ENCODE measurements at places on chromosomes 6 and 20. TPM values are rescaled to one million over a fixed set of nuclear protein-coding genes. Genes with fewer than 3 reads are reported as not detected.

Gene SRMS
- total RNA-seq = 0.17 TPM

DNA sequence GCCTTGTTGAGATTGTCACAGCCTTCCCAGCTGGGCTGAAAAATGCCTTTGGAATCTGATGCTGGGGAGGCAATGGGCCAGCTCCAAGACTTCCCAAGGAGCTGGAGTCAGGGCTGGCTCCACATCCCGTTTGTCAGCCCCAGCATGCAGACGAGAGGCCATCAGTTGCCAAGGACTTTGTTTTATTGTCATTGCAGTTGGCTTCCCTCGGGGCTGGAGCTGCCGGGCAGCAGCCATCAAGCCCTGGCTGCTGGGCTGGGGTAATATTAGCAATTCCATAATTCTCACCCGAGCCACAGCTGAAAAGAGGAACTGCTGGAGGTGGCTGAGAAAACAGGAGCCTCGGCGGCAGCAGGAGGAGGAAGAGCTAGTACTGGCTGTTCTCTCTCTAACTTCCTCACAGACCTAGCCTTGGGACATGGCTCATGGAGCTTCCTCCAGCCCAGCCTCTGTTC is 182.5 kb downstream of the CDC5L start:
- no peak for DNase-seq

Gene HLA-DPA1
- 665 TPM for total RNA-seq

Gene BCAS1
- 1.0 TPM for total RNA-seq

Gene TAF8
- total RNA-seq = 62.1 TPM

GRCh38 chr20:11989018-11989771 is 71.5 kb downstream of the BTBD3 start:
- DNase-seq = no peak

Gene ACAT2
- 32.6 TPM for total RNA-seq

- DNase-seq = no peak
These were observed 201.8 kb downstream of the TTLL2 start for GRCh38 chr6:167526465-167527368.

- no peak for DNase-seq
These were observed at the start of gene C6orf118 for GRCh38 chr6:165308926-165309731. TSS of gene C6orf118 (minus strand) at chr6:165309605. CDS start at chr6:165309586, 19 bp downstream.

GRCh38 chr6:124297507-124297906 is 493.8 kb downstream of the NKAIN2 start:
- DNase-seq = no peak

Gene SLX4IP
- total RNA-seq = 8.1 TPM

GRCh38 chr6:18634912-18635311 is 247.8 kb downstream of the RNF144B start:
- no peak for DNase-seq

Gene CYB5R4
- total RNA-seq = 39.6 TPM

DNA sequence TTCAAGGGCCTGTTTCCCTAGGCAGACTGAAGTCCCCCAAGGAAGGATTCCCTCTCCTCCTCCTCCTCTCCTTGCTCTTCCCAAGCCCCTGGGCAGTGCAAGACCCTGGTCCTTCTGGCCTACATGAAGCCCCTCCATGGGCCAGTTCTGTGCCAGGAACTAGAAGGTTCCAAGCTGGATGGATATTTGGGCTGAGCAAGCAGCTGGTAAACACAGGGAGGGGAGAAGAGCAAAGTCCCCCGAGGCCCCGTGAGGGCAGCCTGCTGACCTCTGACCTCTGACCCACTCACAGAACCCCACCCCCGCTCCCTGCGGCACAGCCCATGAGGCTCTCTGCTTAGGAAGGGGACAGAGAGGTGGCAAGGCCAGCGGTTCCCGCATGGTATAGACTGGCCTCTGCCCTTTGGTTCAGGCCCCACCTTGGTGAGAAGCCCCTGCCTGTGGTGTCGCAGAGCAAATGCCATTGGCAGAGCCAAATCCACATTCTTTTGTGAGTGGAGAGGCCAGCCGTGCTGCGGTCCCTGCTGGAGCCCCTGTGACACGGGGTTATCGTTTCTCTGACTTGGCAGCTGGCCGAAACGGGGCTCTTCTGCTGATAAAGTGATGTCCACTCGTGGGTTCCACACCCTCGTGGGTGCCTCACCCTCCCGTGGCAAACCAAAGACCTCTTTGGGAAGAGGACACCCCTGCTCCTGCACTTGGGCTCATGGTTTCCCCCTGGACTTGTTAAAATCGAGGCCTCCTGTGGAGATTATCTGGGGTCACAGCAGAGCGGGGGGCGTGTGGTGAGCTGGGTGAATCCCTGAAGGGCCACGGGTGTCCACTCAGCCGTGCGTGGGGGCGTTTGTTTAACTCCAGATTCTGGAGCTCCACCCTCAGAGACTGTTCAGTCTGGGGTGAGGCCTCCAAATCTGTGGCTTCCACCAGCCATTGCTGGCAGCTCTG is 2.1 kb upstream of the CHRNA4 start:
- DNase-seq = no peak

Gene CST4
- total RNA-seq = not detected

DNA sequence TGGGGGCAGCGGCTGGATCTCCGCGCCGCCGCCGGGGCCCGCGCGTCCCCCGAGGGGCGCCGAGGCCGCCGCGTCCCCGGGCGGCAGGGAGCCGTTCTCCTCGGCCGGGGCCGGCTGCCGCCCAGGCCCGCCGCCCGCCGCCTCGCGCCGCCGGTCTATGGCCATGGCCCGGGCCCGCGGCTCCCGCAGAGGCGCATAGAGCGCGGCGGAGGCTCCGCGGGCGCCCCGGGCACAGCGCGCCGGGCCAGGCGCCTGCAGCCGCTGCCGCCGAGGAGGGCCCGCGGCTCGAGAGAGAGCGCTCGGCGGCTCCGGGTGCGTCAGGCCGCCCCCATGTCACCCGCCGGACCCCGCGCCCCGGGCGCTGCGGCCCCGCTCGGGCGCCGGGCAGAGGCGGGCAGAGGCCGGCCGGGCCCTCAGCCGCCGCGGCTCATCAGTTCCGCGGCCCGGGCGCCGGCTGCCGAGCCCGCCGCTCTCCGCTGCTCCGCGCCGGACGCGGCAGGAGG is 404 bp downstream of the SLC22A23 start:
- no peak for DNase-seq

GRCh38 chr20:62437927-62438326 is 10.6 kb upstream of the RBBP8NL start:
- no peak for DNase-seq

DNA sequence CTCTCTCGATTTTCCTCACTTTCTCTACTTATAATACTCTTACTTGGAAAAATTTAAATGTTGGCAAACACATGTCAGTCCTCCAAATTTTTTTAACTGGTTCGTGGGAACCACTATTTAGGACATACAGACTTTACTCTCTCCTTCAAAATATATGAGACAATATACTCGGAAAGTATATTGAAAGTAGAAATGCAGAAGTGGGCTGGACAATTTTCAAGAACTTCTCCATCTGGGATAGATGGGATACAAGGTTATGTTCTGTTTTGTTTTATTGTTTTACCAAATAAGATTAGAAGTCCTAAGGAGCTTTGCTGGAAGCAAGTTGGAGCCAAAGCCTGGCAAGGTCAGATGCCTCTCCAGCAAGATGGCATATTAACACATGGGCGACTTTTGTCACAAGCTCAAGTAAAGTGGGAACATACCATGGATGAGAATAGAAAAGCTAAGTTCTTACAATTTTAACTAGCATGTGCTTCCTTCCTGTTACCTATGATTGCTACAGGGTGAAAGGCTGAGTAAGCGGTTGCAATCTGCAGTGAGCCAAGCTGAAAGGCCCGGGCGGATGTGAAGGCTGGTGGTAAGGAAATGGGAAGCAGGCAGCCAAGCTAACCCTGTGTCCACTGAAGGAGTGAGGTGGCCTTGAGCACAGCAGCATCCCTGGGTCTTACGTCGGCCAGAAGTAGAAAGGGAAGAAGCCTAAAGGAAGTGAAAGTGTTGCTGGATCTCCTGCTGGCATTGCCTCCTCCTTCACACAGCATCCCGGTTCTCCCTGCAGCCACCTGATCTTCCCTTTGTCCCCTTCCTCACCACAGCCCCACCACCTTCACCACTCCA is 7.1 kb downstream of the MAP3K5 start:
- DNase-seq = peak; percentile 64

- peak; percentile 11 for DNase-seq
These were observed 169.9 kb downstream of the QRSL1 start for GRCh38 chr6:106799031-106799894.

Data from B cell (primary cell).